ENCODE measurements at places on chromosomes 12 and 14.

DNA sequence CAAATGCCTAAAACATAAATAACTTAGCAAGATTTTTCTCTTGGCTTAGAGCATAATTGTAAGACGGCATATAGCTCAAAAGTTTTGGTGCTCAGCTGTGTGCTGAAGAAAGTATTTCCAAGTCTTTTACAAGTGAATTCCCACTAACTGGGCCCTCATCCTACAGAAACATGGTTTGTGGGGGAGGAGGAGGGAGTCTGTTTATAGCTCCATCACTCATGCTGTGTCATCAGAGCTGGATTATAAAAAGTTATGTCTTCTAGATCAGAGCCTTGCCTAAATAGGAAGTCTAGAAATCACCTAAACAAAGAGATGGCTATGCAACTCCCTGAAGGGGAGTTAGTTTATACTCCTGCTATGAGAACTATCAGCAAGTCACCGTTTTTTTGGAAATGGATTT lies 65.9 kb upstream of the OTOGL start:
- DNase-seq: no peak

GRCh38 chr14:51014086-51014485 lies 69.8 kb upstream of the PYGL start:
- DNase-seq: no peak

DNA sequence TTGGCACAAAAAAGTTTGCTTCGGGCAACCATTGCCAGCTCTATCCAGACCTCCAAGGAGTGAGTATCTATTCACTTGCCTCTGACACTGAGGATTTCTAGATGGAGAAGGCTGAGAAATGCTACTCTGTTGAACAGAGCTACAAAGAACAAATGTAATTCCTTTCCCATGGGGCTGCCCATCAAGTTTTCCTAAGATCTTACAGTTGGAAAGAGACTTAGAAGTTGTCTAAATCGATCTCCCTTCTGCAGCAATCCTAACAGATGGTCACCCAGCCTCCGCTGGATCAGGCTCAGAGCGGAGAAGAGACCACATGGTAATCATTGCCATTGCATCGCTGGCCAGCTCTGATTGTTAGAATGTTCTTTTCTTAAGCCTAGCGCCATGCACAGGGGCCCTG lies 110.1 kb upstream of the BCL2L14 start:
- no peak for DNase-seq

GRCh38 chr12:33322519-33322918 lies 117.1 kb downstream of the SYT10 start:
- no peak for DNase-seq

GRCh38 chr14:37172024-37172869 lies at the start of gene SLC25A21:
TSS of gene SLC25A21 (minus strand) at chr14:37172606.
- DNase-seq: peak; percentile 74

DNA sequence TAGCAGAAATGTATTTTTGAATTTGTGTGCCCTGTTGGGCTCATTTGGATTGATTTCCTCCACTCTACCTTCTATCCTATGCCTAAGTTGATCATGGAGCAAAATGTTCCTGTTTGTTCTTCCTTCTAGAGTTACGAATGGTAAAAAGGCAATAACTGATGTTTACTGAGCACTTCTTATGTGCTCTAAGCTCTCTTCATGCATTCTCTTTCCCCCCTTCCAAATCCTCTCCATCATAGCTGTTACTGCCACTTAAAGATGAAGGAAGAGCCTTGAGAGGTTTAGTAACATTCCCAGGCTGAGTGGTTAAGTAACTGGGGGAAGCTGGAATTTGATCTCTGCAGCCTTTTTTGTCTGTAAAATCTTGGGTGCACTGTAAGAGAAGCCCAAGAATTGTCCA lies 60.1 kb downstream of the CHST11 start:
- DNase-seq: no peak

DNA sequence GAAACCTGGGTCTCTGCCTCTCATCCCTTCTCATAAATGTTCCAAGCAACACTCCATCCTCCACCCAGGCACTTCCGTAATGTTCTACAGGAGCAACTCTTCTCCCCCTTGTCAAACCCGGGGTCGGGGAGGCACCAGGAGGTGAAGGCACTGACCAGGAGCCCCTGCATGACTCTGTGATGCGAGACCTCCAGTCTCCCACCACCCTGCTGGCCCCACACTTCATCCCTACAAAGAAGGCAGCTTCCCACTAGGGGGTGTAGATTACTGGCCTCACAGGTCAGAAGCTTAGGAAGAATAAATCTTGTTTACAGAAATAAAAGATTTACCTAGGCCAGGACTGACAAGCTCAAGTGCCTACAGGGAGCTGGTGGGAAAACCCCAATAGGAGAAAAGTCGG lies 47.2 kb downstream of the ERH start:
- no peak for DNase-seq

GRCh38 chr12:116343331-116343884 lies 65.9 kb upstream of the MED13L start:
- DNase-seq: no peak

DNA sequence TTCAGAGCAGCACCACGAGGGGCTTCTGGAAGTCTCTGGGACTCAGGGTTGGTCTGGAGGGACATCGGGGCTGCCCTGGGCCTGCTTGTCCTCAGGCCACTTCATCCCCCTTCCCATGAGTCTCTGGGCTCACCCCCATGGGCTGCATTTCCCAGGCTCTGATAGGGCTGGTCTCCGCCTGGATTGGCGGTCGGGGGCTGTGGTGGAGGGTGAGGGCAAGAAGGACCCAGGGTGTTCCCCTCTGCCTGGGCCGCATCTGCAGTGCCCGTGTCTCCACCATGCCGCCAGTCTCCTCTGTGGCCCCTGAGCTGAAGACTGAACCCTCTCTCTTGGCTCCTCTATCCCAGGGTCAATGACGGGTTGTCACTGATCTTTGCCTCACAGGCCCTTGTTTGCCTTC lies 242.1 kb downstream of the ADGRD1 start:
- no peak for DNase-seq

DNA sequence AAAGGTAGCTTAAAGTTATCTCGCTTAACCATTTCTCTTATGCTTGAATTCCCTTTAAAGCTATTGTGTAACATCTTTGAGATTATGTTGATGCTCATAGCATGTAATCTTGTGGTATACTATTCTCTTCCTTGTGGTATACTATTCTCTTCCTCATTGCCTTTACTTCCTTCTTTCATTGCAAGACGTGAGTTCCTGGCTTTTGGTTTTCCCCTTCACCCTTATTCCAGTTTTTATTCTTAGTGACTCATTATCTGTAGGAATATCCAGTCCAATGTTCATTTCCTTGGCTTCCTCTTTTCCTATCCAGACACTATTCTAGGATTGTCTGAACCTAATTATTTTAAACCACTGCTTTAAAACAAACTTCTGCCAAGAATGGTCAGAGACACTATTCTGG lies 564.0 kb downstream of the CCER1 start:
- DNase-seq: no peak

DNA sequence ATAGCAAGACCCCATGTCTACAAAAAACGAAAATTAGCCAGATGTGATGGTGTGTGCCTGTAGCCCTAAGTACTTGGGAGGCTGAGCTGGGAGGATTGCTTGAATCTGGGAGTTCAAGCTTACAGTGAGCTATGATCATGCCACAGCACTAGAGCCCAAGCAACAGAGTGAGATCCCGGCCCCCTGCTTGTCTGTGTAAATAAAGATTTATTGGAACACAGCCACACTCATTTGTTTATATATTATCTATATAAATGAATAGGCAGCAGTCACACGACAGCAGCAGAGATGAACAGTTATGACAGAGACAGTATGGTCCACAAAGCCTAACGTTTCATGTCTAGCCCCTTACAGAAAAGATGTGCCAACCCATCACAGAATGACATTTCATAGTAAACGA lies 14.8 kb downstream of the DDX54 start:
- no peak for DNase-seq

- DNase-seq: no peak
Observed at GRCh38 chr12:52084491-52085231, 5.2 kb downstream of the SMIM41 start.

DNA sequence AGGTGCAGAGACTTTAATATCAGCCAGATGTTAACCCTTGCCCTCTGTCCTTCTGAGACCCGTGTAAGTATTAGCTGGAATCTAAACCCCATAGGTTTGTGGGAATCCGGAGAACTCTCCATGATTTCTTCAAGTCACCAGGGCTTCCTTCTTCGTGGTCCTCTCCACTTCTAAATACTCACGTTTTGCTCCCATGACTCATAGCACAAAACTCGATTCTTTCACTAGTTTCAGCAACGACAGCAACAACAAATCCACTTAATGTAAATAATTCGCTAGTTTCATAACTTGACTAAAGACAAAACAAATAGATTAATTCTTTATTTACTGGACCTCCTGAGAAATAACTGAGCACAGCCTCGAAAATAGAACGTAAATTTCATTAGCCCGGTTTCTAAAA lies 4.4 kb upstream of the CLEC2A start:
- DNase-seq: no peak

DNA sequence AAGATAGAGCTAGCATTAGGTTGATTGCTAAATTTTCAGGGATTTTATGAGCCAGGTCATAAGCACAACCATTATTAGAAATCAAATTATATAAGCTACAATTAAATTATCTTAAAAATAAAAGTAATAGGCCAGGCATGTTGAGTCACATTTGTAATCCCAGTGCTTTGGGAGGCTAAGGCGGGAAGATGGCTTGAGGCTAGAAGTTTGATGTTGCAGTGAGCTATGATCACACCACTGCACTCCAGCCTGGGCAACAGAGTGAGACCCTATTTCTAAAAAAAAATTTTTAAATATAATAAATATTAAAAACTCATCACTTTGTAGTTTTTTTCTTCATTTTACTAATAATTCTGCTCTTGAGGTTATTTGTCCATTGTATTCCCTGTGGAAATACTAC lies 1.9 kb upstream of the LIMA1 start:
- DNase-seq: no peak

DNA sequence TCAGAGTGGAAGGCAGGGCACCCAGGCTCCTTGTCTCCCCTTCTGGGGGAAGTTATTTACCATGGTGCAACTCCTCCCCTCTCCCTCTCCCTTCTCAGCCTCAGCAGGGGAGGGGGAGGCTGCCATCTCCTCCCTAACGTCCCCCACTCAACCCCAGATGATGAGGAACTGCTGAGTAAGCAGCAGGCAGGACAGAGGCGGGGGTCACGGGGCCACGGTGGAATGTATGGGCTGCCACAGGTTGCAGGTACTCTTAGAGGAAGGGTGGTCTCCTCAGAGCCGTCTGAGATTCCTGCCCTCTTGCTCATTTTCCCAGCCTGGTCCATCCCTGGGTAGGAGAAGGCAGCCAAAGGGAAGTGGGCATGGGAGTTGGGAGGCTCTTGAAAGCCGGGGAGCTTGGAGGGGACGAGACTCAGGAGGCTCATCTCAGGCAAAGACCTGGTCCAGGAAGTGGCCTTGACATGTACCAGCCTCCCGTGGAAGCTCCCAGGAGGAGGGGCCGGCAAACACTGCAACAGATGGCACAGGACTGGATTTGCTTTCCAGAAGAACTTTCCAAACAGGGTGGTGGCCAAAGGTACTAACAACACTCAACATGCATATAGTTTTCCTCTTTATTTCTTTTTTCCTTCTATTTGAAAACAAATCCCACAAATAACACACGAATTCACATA lies 19.0 kb downstream of the RIN3 start:
- DNase-seq: no peak

- DNase-seq: no peak
Observed at GRCh38 chr12:75257510-75257909, 47.9 kb upstream of the KCNC2 start.

DNA sequence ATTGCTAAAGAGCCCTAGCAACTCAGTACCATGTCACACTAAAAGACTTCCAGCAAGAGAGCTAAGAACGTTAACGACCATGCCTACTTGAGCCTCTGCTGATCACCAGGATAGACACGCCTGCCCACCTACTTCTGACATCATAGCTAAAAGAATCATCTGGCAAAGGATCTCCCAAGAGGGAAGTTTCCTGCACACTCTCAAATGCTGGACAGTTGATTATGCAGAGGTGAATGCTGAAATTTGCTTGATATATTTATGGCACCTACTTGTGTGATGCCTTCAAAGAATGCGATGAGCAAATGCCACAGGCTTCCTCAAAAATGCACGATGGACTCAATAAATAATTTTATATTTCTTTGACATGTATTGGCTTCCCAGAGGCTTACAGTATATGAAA lies 113.6 kb downstream of the GALC start:
- DNase-seq: no peak

- DNase-seq: no peak
Observed at GRCh38 chr12:25107920-25108319, 87.0 kb downstream of the DNAI7 start.

DNA sequence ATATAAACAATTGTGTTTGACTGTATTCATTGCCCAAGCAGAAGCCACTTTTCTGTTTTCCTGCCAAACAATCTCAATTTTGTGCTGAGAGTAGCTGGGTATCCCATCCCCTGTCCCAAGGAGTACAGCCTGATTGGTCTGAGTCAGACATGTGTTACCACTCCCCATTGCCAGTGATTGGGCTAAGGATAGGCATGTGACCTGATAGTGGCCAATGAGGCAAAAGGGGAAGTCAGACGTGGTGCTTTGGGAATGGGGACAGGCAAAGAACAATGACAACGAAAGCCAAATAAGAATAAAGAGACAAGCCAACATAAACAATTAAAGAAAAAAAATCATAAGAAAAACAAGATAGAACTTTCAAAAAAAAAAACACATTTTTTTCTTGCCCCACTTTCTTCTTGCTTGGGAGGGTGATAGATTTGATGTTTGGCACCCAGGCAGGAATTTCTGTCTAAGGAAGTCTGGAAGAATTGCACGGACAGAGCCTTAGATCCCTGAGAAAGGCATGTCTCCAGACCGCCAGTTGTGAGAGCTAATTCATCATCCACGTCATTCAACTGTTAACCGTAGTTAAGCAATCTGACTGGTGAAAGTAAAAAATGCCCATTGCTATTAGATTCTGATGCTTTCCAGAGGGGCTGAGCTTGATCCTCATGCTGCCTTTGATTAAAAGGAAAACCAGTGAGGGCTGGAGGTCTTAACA lies 626.6 kb upstream of the TMEM132C start:
- DNase-seq: no peak

- DNase-seq: no peak
Observed at GRCh38 chr12:119802472-119802871, 74.6 kb downstream of the CIT start.

GRCh38 chr12:50271724-50272247 lies 11.5 kb downstream of the LIMA1 start:
- no peak for DNase-seq

GRCh38 chr12:65432114-65432513 lies 153.6 kb downstream of the MSRB3 start:
- no peak for DNase-seq

All from nephron progenitor cell (in vitro differentiated cells).